Activated T-cell treated with anti-CD3 and anti-CD28 coated beads, Interleukin-2, amount 50 U/mL, for 72 hours (primary cell): ENCODE measurements at places on chromosomes 4 and X. TPM values are rescaled to one million over a fixed set of nuclear protein-coding genes. Genes with fewer than 3 reads are reported as not detected.

TNIP3 gene
- 6.1 TPM for total RNA-seq

- no peak overlapping the region for H3K27ac ChIP-seq
- DNase-seq, result no peak
- no peak overlapping the region for H3K4me3 ChIP-seq
- no peaks in the 10 kb centered on the region for H3K4me1 ChIP-seq
- H3K27me3 ChIP-seq, result peaks cover 7% of the 10 kb centered on the region
These were observed 10.8 kb downstream of the AWAT2 start for GRCh38 chrX:70038951-70039350.

GRCh38 chr4:178309890-178310289 is 867.7 kb upstream of the AGA start:
- no peaks in the 10 kb centered on the region for H3K27me3 ChIP-seq
- no peak for DNase-seq
- H3K27ac ChIP-seq, result no peak overlapping the region
- H3K4me1 ChIP-seq, result no peaks in the 10 kb centered on the region
- no peak overlapping the region for H3K4me3 ChIP-seq
- H3K36me3 ChIP-seq, result no peaks in the 10 kb centered on the region

- peaks cover 33% of the 10 kb centered on the region for H3K4me1 ChIP-seq
- no peak overlapping the region for H3K4me3 ChIP-seq
- no peaks in the 10 kb centered on the region for H3K36me3 ChIP-seq
- H3K27me3 ChIP-seq, result peaks cover 17% of the 10 kb centered on the region
- DNase-seq, result no peak
These were observed 177.1 kb downstream of the NHS start for GRCh38 chrX:17552044-17552650.

- H3K27ac ChIP-seq, result no peak overlapping the region
- H3K27me3 ChIP-seq, result no peaks in the 10 kb centered on the region
- no peaks in the 10 kb centered on the region for H3K4me1 ChIP-seq
- DNase-seq, result no peak
- no peak overlapping the region for H3K4me3 ChIP-seq
These were observed 486.1 kb upstream of the POU3F4 start for GRCh38 chrX:83022020-83022419.

GRCh38 chr4:10245751-10246150 is 129.2 kb upstream of the WDR1 start:
- no peak overlapping the region for H3K27ac ChIP-seq
- no peaks in the 10 kb centered on the region for H3K4me1 ChIP-seq
- H3K36me3 ChIP-seq, result no peaks in the 10 kb centered on the region
- no peak overlapping the region for H3K4me3 ChIP-seq
- peaks cover 37% of the 10 kb centered on the region for H3K27me3 ChIP-seq
- DNase-seq, result no peak

- H3K4me1 ChIP-seq, result no peaks in the 10 kb centered on the region
- peaks cover 52% of the 10 kb centered on the region for H3K27me3 ChIP-seq
- no peak overlapping the region for H3K27ac ChIP-seq
- DNase-seq, result no peak
- no peaks in the 10 kb centered on the region for H3K36me3 ChIP-seq
- no peak overlapping the region for H3K4me3 ChIP-seq
These were observed 79.8 kb upstream of the LHFPL1 start for GRCh38 chrX:112759512-112759911.

- no peak overlapping the region for H3K27ac ChIP-seq
- no peaks in the 10 kb centered on the region for H3K36me3 ChIP-seq
- H3K4me1 ChIP-seq, result no peaks in the 10 kb centered on the region
These were observed 44.8 kb upstream of the NEIL3 start for GRCh38 chr4:177264788-177265422.

- peaks cover 22% of the 10 kb centered on the region for H3K27me3 ChIP-seq
- H3K27ac ChIP-seq, result no peak overlapping the region
- DNase-seq, result peak; percentile 21
- no peaks in the 10 kb centered on the region for H3K36me3 ChIP-seq
These were observed 132.5 kb upstream of the NHS start for GRCh38 chrX:17242470-17242869.
